Hematopoietic multipotent progenitor cell treated with erythropoietin and hydrocortisone succinate and interleukin-3 and kit ligand, for 8 days (in vitro differentiated cells): ENCODE measurements at places on chromosomes 13 and 19.

- no peak for DNase-seq
These were observed 72.3 kb downstream of the GPR12 start for GRCh38 chr13:26688286-26688685.

- DNase-seq: peak; percentile 21
These were observed at the start of gene HSPB6 for GRCh38 chr19:35756377-35757230. TSS of gene HSPB6 (minus strand) at chr19:35757029. CDS start at chr19:35757008, 21 bp downstream.

DNA sequence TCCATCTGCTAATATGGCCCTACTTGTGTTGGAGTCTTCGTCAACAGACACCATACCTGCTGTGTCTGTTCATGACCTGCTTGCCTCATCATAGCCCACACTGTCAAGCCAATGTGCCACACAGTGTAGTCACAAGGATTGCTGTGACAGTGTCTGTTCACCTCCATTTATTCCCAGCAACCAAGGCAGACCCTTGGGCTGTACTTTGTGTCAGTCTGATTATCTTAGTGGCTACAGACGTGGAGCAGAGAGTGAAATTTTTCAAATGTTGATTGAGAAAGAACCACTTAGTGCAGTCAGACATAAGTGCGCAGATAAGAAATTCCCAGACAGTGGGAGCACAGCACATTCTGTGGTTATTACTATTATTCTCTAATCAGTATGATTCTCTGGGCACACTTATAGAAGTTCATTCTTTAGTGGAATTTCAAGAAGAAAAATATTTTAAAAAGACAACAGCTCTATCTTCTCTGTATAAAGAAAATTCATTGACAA, 184.6 kb downstream of the GPC6 start:
- DNase-seq: no peak

- no peak for DNase-seq
These were observed 801.9 kb upstream of the SLITRK1 start for GRCh38 chr13:84684048-84684662.

DNA sequence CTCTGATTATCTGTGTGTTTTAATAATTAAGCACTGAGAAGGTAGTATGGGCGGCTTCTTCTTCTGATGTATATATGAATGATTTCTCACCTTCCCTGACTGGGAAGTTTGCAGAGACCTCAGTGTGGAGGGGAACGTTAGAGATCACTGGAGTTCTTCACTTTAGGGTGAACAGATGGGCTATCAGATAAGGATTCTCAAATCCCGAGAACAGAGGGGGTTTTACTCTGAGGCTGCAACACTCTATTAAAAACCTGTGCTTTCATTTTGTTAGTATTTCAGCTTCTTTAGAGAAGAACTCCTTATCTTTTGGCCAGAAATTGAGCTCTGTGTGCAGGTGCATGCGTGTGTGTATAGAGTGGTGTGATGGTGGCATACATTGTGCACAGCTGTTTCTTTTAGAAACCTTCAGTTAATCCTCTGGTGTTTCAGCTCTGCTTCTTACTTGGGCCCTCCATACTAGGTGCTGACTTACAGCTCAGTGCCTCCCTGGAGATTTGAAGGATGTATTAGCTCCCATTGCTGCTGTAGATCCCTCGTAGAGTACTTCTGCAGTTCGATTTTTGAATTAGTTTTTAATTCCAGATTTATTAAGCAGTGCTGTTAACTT, 45.3 kb upstream of the PCDH9 start:
- no peak for DNase-seq

GRCh38 chr19:38059897-38060296, 152.9 kb downstream of the SIPA1L3 start:
- DNase-seq: no peak

GRCh38 chr19:16714702-16715287, 4.9 kb upstream of the NWD1 start:
- DNase-seq: peak; percentile 61

GRCh38 chr13:77299587-77299986, 27.3 kb downstream of the MYCBP2 start:
- no peak for DNase-seq

- no peak for DNase-seq
These were observed 563.0 kb upstream of the SPRY2 start for GRCh38 chr13:80903911-80904310.

- DNase-seq: peak; percentile 80
These were observed 21.9 kb upstream of the SLC35E1 start for GRCh38 chr19:16594131-16594586.

DNA sequence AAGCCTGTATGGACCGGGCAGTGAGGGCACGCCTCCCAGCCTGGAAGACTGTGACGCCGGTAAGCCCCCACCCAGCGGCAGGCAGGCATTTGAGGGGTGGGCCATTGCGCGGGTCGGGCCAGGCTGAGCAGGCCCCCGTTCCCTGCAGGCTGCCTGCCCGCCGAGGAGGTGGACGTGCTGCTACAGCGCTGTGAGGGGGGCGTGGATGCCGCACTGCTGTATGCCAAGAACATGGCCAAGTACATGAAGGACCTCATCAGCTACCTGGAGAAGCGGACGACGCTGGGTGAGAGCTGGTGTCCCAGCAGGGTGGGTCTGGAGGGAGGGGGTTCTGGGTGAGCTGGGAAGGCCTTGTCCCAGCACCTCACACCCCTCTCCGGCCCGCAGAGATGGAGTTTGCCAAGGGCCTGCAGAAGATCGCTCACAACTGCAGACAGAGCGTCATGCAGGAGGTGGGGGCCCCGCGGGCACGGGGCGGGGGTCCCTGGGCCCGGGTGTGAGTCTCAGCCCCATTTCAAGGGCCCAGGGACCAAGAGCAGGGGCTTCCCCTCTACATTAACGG, 7.1 kb downstream of the ARHGAP45 start:
- no peak for DNase-seq

DNA sequence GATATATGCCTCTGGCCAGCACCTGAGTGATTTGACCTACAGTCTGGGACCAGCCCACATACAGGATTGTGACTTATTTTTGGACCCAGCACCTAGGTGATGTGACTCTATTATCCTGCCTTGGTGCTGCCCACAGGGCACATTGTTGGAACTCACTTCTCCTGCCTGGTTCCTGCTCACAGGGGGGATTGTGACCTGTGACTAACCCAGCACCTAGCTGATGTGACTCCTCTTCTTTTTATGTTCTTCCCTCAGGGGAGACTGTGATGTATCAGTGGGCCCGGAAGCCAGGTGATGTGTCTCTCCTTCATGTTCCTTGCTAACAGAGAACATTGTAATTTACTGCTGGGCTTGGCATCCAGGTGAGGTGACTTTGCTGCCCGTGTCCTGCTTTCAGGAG, 63.0 kb upstream of the ZNF724 start:
- DNase-seq: no peak

- DNase-seq: no peak
These were observed 84.2 kb downstream of the AKAP11 start for GRCh38 chr13:42356184-42356575.

DNA sequence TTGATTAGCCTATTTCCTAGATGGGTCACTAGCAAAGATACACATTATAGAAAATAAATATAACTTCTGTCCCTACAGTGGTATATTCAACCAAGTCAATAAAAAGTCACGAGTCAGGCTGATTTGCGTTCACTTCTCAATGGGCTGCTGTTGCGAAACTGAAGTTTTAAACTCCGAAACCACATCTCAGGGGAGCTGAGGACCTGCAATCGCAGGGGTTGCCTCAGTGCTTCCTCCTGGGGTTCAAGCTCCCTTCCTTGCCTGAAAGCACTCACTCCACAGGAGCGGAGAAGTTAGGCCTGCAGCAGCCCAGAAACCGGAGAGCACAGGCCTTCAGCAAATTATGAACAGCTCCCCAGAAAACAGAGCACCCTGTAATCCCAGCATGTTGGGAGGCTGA, 39.6 kb downstream of the RAB20 start:
- no peak for DNase-seq

DNA sequence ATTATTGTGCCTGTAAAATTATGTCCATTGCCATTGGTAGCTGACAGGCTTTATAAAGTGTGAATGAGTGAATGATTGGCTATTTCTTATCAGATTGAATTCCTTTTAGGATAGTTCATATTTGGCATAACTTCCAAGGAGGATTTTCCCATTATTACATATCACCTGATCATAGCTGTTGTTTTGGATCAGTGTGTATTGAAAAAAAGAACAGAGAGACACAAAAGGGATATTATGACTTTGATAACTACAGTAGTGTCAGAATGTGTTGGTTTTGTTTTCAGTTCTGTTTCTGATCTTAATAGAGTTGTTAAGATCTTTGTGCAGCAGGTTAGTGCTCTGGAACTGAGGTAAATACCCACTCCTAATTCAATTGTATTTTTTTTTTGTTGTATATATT, 103.8 kb downstream of the LRCH1 start:
- DNase-seq: no peak

DNA sequence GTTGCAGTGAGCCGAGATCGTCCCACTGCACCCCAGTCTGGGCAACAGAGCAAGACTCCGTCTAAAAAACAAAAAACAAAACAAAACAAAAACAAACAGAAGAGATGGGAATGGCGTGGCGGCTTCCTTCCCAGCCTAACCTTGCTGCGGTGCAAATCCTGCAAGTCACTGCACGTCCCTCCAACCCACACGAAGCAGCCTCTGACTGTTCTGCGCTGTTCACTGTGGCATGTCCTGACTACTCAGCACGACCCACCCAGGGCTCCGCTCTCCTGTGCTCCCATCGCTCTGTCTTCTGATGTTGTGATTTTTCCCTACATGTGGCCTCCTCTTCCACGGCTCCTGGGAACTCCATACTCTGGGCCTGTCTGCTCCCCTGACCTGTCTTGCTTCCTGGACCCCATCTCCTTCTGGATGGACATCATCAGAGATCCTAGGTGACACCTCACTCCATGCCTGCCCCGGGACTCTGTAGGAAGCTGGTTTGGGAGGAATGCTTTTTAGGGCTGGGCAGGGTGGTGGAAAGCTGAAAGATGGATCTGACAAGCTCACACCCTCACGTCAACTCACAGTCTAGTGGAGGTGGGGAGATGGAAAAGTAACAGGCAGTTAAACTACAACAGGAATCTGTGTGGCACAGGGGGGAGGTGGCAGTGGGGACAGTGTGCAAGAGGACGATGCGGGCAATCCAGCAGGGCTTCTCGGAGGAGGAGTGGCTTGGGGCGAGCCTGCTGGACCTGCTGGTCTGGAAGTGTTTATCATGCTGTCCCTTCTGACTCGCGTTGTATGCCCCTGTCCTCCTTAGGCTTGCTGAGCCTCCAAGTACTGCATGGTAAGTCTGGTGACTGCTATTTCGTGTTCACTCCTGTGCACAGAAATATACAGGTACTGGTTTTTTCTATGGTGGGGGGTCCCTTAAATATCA, 18.8 kb downstream of the ZSCAN5A start:
- no peak for DNase-seq
